ENCODE measurements at places on chromosomes 12 and 14. TPM values are rescaled to one million over a fixed set of nuclear protein-coding genes. Genes with fewer than 3 reads are reported as not detected.

DNA sequence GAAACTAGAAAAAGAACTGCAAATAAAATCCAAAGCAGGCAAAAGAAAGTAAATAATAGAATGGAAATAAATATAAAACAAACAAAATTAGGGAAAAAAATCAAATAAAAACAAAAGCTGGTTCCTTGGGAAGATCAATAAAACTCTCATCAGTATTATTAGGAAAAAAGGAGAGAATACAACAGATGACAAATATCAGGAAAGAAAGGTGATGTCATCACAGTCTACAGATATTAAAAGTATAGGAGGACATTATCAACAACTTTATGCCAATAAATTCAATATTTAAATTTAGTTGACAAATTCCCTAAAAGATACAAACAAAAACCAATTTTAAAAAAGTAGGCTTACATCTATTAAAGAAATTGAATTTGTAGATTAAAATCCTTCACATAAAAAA, 107.4 kb upstream of the FOXN3 start:
- DNase-seq: no peak
- H3K27me3 ChIP-seq: no peaks in the 10 kb centered on the region
- no peaks in the 10 kb centered on the region for H3K4me1 ChIP-seq
- H3K4me3 ChIP-seq: no peak overlapping the region

Gene PDE3A
- 3.8 TPM for total RNA-seq

GRCh38 chr12:9034095-9034494, 44.7 kb downstream of the KLRG1 start:
- H3K4me1 ChIP-seq: no peaks in the 10 kb centered on the region
- H3K36me3 ChIP-seq: no peaks in the 10 kb centered on the region
- no peak overlapping the region for H3K27ac ChIP-seq
- H3K4me3 ChIP-seq: no peak overlapping the region

DNA sequence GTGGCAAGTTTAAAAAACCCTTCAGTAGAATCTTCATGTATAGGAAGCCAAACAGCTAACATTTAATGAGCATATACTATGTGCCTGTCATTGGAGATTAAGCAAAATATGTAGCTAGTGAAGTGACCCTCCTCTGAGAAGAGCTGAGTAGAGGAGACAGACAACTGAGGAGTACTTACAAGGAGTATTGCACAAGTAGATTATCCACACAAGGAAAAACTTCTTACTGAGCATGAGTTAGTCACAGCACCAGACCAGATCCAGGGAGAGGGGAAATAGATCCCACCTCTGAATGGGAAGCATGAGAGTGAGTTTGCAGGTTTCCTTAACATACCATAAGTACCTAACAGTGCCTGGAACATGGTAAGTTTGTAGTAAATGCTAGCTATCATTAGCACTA, 33.0 kb downstream of the FRMD6 start:
- H3K36me3 ChIP-seq: no peaks in the 10 kb centered on the region
- H3K4me1 ChIP-seq: no peaks in the 10 kb centered on the region
- H3K4me3 ChIP-seq: no peak overlapping the region

DNA sequence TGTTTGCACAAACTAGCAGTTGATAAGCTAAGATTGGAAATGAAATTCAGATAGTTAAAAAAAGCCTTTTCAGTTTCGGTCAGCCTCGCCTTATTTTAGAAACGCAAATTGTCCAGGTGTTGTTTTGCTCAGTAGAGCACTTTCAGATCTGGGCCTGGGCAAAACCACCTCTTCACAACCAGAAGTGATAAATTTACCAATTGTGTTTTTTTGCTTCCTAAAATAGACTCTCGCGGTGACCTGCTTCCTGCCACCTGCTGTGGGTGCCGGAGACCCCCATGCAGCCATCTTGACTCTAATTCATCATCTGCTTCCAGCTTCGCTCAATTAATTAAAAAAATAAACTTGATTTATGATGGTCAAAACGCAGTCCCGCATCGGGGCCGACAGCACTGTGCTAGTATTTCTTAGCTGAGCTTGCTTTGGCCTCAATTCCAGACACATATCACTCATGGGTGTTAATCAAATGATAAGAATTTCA, 335.6 kb downstream of the TMEM121 start:
- no peaks in the 10 kb centered on the region for H3K36me3 ChIP-seq
- H3K4me1 ChIP-seq: no peaks in the 10 kb centered on the region
- no peaks in the 10 kb centered on the region for H3K27me3 ChIP-seq
- H3K27ac ChIP-seq: no peak overlapping the region
- no peak for DNase-seq
- H3K4me3 ChIP-seq: no peak overlapping the region

DNA sequence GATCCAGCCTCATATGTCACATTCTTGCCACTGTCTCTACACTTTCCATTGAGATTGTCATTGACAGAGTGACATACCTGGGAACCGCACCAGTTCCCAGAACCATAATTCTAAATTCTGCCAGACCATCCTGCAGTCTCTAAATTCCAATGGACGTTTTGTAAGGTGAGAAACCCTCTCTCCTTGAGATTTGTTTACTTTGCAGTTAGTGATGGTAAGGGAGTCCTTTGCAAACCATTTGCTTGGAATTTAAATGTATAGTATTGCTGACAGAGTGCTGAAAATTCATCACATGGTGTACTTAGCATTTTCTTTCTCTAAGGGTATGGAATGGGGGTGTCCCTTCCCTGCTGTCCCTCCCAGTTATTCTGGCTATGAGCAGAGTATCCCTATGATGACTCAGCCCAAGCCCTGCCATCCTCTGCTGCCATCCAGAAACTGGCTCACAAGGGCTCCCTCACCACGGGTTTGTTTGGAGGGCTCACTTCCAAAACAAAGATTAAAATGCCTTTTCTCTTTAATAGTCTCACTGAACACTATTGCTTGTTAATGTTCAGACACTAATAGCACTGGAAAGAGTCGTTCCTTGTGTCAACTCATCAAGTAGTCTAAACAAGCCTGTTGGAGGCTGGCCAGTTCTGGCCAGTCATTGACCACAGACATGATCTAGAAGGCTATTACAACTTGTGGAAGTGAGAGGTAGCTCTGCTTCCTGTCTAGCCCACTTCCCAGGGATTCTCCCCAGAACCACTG, 129.0 kb upstream of the HMGA2 start:
- H3K27me3 ChIP-seq: peaks cover 3% of the 10 kb centered on the region
- no peaks in the 10 kb centered on the region for H3K4me1 ChIP-seq
- H3K27ac ChIP-seq: no peak overlapping the region

Gene ADGRD1
- total RNA-seq: 5.8 TPM

- peaks cover 34% of the 10 kb centered on the region for H3K4me1 ChIP-seq
- H3K27ac ChIP-seq: no peak overlapping the region
- DNase-seq: no peak
- no peaks in the 10 kb centered on the region for H3K36me3 ChIP-seq
- H3K4me3 ChIP-seq: peak overlapping the region; percentile 37
- H3K27me3 ChIP-seq: no peaks in the 10 kb centered on the region
These were observed 9.9 kb downstream of the ITGB7 start for GRCh38 chr12:53197011-53197640.

DNA sequence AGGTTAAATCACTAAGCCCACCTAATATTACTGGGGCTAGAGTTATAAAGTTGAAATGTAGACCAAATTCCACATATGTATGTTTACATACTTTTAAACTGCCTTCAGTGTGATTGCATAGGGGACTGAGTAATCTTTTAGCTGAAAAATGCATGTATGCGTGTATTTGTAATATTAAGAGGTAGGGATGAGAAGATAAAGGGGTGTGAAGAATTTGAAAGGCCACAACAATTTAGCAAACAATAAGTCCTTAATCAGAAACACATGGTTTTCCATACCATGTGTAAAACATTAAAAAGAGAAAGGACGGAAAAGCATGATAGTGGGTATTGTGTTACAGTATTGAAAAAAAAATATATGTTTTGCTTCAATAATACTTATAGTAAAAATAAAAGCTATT, 919.9 kb upstream of the FLRT2 start:
- H3K4me1 ChIP-seq: no peaks in the 10 kb centered on the region
- H3K27ac ChIP-seq: no peak overlapping the region
- H3K27me3 ChIP-seq: no peaks in the 10 kb centered on the region
- H3K4me3 ChIP-seq: no peak overlapping the region

GRCh38 chr12:49260571-49261363, 4.1 kb upstream of the TUBA1C start:
- H3K4me1 ChIP-seq: peaks cover 3% of the 10 kb centered on the region
- DNase-seq: no peak

DNA sequence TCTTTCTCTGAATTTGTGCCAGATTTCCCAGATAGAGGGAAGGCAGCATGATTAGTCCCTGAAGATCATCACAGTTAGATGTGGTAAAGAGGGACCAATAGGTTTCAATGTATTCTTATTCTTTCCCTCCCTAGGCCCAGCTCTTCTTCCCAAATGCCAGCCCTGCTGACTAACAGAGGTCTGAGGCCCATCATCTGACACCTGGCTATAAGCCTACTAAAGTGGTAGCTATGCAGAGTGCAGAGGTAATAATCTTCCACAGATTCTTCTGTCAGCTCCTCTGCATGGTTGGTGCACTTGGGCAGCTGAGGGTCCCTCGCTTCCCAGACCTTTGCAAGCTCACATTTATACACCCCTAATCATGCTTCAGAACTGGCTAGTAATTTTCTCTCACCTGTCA, 63.7 kb upstream of the PZP start:
- no peak overlapping the region for H3K27ac ChIP-seq
- no peak for DNase-seq
- H3K27me3 ChIP-seq: no peaks in the 10 kb centered on the region
- H3K36me3 ChIP-seq: no peaks in the 10 kb centered on the region

Gene G2E3
- 6.4 TPM for total RNA-seq

- H3K27me3 ChIP-seq: no peaks in the 10 kb centered on the region
- no peak for DNase-seq
- no peak overlapping the region for H3K27ac ChIP-seq
- H3K4me3 ChIP-seq: no peak overlapping the region
- H3K4me1 ChIP-seq: no peaks in the 10 kb centered on the region
These were observed 88.6 kb downstream of the VCPKMT start for GRCh38 chr14:50027816-50028215.

DNA sequence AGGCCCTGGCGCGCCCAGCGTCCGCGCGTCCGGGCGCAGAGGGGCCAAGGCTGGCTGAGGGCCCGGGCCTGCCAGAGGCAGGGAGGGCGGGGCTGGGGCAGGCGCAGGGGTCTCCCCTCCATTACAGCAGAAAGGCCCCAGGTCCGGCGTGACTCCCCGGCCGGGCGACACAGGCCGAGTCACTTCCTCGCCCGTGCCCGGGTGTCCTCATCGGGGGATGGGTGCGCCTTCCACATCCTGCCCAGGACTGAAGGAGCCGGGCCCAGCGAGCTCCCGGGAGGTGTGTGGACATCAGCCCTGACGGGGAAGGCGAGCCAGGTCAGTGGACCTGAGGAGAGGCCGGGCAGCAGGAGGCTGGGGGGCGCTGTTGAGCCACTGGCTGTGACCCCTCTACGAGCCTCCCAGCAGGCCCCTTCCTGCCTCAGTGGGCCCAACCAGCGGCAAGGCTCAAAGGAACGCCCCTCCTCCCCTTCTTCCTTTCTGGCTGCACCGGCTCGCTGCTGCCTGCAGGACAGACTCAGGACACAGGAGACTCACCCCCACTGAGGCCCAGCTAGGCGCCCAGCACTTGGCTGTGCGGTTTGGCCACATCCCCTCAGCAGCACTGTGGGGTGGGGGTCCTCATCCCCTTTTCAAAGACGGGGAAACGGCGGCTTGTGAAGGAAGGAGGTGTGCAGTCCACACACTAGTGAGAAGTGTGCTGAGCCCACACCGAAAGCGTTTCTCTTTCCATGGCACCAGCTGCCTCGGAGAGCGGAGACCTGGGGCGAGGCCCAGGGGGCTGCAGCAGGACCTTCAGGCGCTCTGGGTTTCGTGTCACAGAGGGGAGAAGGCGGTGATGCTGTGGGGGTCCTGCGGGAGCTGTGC, 606 bp downstream of the TNFAIP2 start:
- no peak for DNase-seq
- H3K27me3 ChIP-seq: no peaks in the 10 kb centered on the region
- peak overlapping the region; percentile 49 for H3K4me3 ChIP-seq
- no peaks in the 10 kb centered on the region for H3K36me3 ChIP-seq

Gene GLTP
- 8.5 TPM for total RNA-seq

DNA sequence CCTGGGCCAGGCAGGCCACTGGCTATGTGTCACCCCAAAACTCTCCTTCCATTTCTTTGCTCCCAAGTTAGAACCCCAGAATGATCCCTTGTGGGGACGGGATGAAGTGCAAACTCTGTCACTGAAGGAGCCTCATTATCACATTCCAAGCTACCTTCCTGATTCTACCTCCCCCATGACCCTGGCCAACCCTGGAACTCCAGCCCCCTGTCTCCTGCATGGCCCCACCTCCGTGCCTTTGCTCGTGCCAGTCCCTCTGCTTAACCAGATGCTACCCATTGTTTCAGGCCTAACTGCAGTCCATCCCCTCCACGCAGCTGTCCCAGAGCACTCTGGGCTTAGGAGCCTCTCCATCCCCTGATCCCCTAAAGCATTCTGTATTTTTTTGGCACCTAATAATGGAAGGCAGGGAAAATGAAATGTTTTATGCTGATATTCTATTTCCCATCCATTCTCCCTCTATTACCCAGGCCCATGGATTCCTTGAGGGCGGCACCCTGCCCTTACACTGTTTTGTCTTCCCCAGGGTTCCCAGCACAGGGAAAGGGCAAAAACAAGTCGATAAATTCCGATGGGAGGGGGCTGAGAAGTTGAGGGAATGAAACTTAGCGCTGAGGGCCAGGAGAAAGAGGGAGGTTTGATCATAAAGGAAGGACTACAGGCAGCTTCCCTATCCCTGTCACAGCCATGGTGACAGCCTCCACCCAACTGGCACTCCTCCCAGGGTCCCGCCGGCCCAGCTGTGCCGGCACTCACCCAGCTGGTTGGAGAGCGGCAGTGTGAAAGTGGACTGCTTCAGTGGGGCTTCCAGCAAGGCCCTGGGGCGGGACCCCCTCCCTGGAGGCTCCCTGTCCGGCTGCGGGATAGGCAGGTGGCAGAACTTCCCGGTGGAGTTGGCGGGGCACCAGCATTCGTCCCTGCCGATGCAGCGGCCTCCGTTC, 58.1 kb downstream of the ISCA2 start:
- no peaks in the 10 kb centered on the region for H3K4me1 ChIP-seq
- no peaks in the 10 kb centered on the region for H3K27me3 ChIP-seq

GRCh38 chr12:12609692-12610091, 2.0 kb upstream of the CREBL2 start:
- no peak overlapping the region for H3K27ac ChIP-seq
- peaks cover 2% of the 10 kb centered on the region for H3K4me1 ChIP-seq
- H3K4me3 ChIP-seq: no peak overlapping the region
- no peak for DNase-seq
- H3K27me3 ChIP-seq: no peaks in the 10 kb centered on the region
